ENCODE measurements at places on chromosomes 1 and 21.

GRCh38 chr1:40338745-40339419 is 21.8 kb upstream of the COL9A2 start:
- peak; percentile 94 for DNase-seq

DNA sequence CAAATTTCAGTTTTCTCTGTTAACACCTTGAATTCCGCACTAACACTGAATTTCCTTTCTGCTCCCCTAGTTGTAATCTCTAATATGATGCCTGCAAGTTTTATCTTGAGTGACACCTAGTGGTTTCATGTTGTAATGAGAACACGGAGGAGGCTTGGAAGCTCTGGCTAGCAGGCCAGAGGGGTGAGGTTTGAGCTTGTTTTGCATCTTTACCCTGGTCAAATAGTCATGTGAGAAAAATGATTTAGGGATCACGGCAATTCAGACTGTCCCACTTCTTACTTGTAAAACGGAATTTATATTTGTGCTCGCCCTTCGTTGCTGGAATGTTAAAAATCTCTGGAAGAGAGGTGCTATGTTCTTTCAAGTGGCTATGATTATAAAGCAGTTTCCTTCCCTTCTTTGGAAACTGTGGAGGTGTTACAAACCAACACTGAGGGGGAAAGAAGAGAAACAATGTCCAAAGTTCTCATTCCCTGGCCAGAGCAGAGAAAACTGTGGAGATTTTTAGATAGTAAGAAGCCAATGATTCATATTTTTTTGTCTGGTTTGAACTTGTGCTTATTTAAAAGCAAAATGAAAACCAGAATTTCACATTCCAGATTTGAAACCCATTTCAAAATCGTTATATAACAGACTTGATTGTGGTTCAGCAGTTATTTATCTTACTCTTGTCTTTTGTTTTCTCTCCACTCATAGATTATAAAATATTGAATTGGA is 5.3 kb upstream of the MROH9 start:
- peak; percentile 46 for DNase-seq

DNA sequence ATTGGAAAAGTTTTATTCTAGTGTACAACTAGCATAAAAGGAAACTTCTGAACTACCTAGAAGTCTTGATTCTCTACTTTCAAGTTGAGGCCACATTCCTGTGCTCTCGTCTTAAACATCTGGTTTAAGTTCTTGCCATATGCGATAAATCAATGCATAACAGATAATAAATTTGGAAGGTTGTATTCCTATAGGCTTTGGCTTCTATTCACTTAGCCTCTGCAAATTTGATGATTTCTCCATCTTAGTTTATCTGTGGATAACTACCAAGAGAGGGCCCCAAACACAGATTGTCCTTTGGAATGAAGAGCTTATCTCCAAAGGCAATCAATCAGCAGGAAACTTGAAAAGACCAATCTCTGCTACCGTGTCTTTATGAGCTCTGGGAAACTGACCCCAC is 11.7 kb upstream of the RNF2 start:
- DNase-seq, result no peak

- no peak for DNase-seq
Observed at GRCh38 chr21:26137379-26138060, 33.0 kb downstream of the APP start.

DNA sequence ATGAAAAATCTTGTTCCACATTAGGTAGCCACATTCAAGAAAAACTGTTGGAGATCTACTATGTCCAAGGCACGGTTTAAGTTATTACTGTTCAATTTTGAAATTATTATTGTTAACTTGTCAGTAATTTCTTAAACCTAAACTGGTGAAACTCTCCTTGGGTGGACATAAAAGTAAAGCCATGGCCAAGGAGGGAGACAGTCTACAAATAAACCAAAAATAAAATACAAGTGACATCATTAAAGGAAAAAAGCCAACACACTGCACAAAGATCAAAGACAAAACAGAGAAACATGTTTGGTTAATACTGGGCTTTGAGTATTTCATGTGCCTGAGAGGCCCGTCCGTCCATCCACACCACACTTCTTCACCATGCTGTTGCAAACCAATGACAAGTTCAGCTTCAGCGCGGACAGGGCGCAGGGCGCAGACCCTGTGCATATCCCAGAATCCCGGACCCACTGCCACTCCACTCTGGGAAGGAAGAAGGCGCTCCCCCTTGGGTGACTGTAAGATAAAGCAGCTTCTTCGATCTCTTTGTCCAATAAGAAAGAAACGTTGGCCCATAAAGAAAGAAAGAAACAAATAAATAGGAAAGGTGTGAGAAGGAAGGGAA is 918 bp upstream of the RASAL2 start:
- DNase-seq, result no peak

GRCh38 chr1:27872059-27872801 is at the start of gene THEMIS2:
Gene THEMIS2, plus strand, starts transcription at chr1:27872544. Its CDS starts 28 bp downstream, at chr1:27872572.
- peak; percentile 75 for DNase-seq

DNA sequence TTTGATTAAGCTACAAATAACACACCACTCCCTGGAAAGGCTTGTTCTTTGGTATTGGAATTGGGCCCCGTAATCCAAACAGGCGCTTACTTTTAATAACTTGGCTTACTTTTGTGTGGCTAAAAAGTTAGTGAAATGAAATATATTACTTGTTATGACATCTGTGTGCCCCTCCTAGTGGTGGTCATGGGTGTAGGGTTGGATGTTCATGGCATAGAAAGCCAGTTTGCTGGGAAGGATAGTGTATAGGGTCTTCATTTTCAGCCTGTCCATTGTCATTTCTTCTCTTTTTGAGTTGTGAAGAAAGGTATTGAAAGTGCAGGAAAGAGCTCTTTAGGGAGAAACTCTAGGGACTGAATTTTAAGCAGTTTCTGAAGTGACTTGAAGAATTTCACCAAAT is 5.9 kb downstream of the CDC14A start:
- peak; percentile 34 for DNase-seq

GRCh38 chr1:232423591-232423990 is 206.3 kb downstream of the SIPA1L2 start:
- DNase-seq, result no peak

GRCh38 chr1:8112611-8113261 is 86.6 kb upstream of the ERRFI1 start:
- DNase-seq, result no peak

GRCh38 chr1:54768093-54768492 is 3.8 kb upstream of the PARS2 start:
- DNase-seq, result no peak

- no peak for DNase-seq
Observed at GRCh38 chr1:41918450-41919043, at the start of gene HIVEP3. Gene HIVEP3, minus strand, starts transcription at chr1:41918922.

DNA sequence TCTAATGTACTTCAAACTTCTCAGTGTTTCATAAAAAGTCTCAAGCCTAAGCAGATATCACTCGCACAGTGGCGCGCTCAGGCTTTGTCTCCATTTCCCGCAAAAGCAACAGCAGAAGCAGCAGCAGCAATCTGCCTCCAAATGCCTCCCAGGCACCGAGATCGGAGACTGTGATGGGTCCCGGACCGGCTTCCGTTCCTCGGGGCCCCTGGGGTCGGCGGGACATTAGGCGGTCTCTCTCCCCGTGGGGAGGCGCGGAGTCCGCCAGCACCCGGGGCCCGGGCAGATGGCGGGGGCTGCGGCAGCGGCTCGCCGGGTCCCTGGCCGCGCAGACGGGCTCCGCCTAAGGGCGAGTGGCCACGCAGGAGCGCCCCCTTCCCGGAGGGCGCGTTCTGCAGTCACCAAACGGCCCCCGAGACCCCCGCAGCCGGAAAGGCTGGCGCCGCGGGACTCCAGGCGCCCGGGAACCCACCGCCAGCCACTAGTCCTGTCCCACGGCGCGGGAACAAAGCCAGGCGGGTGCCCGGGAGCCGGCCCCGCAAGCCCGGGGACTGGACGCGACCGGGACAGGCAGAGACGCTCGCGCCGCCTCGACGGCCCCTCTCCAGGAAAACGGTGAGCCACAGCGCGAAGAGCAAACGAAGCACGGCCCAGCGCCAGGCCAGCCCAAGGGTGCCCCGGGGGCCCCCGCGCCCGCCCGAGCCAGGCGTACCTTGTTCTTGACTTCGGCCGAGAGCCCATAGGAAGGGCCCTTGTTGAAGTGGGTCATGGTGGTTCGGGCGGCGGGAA is 590 bp downstream of the CNN3 start:
- no peak for DNase-seq

GRCh38 chr1:83574791-83575190 is 424.1 kb downstream of the TTLL7 start:
- DNase-seq, result no peak

DNA sequence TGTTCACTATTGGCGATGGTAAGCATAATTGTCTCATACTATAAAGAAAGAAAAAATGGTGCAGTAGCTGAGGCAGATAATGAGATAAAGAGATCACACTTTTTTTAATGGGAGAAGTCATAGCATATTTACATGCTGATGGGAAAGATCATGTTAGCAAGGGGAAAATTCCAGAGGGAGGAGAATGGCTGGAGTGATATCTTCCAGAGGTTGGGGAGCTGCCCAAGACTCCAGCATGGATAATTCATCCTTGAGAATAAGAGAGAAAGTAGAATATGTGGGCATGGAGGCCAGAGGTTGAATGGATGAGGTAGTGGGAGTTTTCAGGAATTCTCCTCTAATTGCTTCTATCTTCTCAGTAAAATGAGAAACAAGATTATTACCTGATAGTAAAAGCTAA is 45.8 kb upstream of the RGS1 start:
- no peak for DNase-seq

- DNase-seq, result no peak
Observed at GRCh38 chr1:147840909-147841308, 61.7 kb upstream of the GJA8 start.

- peak; percentile 4 for DNase-seq
Observed at GRCh38 chr1:22275626-22276395, 132.9 kb upstream of the WNT4 start.

DNA sequence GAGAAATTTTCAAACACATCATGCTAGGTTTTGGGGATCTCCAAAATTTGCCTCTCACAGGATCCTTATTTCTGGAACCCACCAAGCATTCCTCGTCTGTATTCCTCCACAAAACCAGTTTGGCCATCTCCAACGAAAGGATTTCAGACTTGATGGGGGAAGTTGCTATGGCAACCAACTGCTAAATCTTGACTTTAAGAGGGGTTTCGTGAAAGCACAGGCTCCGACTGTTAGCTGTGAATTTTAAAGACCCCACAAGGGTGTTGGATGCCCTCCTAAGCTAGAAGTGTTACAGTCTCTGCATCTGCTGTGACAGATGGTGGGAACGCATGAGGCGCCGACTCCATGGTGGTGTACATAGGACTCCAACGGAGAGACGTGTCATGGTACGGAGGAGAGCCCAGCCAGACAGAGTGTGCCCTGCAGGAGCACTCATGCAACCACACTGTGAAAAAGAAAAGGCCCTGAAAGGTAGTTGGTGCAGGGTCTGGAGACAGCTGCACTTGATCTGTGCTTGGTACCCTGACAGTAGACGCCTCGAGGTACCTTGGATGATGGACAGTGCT is 147.1 kb downstream of the ASTN1 start:
- DNase-seq, result no peak

DNA sequence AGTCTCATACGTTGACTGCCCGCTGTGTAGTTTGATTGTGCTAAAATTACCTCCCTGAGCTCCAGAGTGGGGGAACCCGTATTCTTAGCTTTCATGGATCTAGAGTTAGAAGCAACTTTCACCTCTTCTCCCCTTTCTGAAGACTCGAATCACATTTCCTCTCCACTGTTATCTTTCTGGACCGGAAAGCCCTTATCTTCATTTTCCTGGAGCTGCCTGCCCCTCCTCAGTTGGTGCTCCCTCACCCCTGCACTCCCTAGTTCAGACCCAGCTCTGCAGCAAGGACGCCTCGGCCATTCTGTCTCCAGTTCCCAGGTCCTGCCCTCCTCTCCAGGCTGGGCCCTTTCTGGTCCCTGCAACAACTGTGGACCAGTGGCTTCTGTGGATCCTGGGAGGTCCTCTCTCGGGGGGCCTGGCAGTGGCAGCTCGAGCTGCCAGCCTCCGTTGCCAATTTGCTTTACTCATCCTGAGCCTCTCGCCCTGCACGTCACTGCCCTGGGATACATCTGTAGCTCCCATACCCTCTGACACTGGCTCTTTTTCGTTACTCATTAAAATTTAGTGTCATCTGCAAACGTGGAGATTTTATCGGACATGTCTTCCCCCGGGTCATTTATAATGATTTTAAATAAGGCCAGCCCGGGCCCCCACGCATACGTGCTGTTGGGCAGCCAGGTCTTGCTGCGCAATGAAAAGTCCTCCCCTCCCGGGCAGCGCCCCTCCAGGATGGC is 141.5 kb upstream of the VAMP3 start:
- no peak for DNase-seq

DNA sequence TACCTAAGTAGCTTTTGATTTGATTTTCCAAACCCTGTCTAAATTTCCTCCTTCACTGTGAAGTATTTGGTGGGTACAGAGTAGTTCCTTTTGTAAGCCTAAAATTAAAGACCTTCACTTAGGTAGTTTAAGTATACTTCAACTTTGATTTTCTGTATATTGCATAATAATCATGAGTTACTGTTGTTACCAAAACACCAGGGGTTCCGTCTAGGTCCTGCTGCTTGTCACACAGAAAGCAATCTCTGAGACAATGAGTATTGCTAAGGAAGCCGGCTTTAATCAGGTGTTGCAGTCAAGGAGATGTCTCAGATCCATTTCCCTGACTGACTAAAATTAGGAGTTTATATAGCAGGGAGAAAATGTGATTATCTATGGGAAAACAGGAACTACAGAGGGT is 15.3 kb downstream of the RPS6KC1 start:
- DNase-seq, result no peak
